ENCODE measurements at places on chromosomes 12 and 14.

DNA sequence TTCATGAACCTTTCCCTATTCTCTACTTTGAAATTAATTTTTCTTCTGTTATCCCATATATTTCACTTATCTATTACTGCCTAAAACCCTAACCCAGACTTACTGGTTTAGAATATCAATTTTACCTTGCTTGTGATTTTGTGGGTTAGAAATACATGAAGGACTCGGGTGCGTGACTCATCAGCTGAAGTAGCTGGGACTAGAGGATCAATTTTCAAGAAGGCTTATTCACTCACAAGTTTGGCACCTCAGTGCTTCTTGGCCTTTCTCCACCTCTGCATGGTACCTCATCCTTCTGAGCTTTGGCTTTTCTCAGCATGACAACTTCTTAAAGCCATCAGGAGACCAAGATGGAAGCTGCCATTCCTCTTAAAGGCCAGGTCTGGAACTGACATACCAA is 57.8 kb downstream of the TMEM117 start:
- DNase-seq: no peak

DNA sequence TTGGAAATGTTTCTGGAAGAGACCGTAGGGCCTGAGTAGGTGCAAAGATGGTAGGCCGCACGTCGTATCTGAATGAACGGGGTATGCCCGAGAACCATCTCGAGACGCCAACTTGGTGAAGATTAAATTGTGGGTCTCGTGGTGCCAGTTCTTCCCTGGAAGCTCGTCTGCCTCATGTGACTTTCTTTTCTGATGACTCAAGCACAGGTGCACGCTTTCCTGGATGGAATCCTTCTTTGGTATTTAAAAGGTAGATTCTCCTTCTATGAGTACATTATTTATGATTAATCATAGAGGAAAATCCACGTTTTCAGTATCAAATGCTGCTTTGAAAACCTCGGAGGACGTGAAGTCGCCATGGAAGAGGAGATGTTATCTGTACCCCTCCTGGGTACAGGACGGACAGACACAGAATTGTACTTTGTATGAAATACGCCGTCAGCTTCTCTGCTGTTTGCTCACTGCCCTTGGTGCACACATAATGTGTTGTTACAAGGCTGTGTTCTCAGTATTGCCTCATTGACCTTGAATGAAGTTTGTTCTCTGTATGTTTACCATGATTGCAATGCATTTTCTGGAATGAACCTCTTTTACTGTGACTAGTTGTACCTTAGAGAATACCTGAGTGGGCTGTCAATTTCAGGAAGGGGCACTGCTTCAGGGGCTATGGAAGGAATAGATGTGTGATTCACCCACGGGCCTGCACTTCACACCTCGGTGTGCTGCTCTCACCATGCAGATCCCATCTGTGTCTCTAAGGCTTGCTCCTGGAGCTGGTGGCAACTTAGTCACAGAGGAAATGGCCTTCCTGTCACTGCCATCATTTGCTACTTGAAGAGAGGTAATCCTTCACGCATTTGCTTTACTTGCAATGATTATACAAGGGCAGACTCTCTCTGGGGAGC is 137.3 kb upstream of the RTL1 start:
- DNase-seq: no peak

DNA sequence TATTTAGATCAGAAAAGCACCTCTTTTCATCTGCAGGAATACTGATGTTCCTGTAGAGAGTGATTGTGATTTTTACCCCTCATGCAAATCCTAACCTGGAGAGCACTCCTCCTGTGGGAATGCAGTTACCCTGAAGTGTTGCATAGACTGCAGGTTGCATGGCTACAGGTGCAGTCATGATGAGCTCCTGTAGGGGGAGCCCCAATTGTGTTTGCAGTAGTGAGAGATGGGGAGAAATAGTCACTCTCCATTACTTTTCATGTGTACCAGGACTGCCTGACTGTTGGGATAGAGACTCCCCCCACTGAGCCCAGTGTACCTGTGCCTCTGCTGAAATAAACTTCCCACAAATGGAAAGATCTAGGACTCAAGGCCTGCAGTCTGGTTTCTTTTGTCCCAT is 1086.5 kb downstream of the SLC6A15 start:
- no peak for DNase-seq

DNA sequence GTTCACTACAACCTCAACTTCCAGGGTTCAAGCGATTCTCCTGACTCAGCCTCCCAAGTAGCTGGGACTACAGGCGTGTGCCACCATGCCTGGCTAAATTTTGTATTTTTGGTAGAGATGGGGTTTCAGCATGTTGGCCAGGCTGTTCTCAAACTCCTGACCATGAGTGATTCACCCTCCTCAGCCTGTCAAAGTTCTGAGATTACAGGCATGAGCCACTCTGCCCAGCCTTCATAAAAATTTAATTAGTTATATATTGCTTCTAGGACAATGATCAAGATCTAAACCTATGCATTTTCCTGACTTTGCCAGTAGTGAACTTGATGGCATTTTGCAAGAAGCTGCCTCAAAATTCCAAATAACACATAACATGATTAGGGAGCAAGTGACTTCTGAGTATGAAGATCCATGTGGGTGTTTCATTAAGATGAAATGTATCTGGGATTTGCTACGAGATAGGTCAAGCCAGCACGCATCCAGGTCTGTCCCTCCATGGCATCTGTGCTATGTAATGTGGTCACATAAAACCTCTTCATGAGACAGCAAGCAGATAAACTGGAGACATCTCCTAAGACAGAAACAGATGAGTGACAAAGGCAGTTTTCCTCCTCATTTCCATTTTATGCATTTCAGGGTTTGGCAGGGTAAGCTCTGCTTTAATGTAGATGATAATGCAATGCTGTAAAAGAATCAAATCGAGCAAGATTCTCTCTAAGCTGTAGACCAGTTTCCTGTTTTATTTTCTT is 319.4 kb upstream of the ATP2B1 start:
- no peak for DNase-seq

DNA sequence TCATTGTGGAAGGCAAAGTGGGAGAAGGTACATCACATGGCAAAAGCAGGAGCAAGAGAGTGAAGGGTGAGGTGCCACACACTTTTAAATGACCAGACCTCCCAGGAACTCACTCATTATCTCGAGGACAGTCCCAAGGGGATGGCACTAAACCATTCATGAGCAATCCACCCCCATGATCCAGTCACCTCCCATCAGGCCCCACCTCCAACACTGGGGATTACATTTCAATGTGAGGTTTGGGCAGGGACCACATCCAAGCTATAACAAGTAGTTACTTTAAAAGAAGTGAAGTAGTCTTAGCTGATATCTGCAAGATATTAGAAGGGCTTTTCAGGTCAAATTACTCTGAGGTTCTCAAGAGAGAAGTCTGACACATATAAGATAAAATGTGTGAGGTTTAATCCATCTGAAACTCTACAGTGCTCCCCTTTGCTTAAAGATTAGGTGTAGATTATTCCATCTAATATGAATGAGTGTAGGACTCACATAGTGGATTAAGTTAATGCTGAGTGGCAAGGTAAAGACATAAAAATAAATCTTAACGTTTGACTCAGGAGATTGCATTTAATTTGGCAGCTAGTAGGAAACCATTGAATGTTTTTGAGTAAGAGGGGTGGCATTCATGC is 130.8 kb downstream of the TMX1 start:
- no peak for DNase-seq

GRCh38 chr14:80304125-80304766 is 92.9 kb upstream of the DIO2 start:
- DNase-seq: no peak

All from stimulated activated CD4-positive, alpha-beta T cell treated with anti-CD3 and anti-CD28 coated beads, Interleukin-1b, Interleukin-23, amount 100 ng/mL, for 24 hours (primary cell).